T-helper 1 cell (primary cell): ENCODE measurements at places on chromosomes 4 and X.

DNA sequence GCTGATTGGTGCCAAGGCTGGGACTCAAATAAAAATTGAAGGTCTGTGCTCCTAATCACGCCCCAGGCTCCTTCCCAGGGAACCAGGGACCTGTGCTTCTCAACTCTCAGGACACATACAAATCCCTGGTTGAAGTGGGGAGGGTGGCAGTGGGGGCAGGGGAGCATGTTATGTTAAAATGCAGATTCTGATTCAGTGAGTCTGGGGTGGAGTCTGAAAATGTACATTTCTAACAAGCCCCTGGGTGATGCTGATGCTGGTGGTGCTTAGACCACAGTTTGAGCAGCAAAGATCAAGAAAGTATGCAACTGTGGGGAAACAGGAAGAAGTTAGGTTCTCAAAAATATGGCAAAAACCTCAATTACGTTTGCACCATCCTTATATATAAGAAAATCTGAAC is 236.5 kb downstream of the MAGEB17 start:
- no peak for DNase-seq

DNA sequence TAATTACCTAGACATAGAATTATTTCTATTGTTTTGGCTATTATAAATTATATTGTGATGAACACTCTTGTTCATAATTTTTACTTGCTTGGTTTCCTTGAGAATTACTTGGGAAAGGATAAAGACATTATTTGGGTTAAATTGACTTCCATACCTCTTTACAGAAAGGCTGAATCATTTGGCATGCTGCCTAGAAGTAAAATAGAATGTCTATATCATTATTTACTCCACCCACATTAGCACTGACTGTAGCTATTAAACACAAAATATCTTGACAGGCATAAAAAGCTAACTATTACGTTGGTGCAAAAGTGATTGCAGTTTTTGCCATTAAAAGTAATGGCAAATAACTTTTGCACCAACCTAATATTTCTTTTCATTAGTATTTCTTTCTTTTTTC is 29.7 kb upstream of the ADH6 start:
- no peak for DNase-seq

DNA sequence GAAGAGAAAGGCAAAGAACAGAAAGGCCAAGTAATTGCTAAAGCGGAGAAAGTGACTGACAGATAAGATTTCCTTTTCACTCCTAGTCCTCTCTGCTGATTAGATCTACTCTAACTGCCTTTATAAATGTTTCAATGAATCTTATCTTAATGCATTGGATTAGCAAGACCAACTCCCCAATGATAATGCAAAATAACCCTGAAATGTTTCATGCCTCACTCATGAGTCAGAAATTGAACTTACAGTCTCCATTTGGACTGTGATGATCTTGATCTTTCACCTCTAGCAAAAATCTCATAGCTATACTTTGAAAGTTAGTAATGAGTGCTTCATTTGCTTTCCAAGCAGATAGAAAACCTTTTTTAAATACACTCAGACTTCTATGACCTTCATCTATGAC is 26.5 kb downstream of the SLC10A7 start:
- no peak for DNase-seq

DNA sequence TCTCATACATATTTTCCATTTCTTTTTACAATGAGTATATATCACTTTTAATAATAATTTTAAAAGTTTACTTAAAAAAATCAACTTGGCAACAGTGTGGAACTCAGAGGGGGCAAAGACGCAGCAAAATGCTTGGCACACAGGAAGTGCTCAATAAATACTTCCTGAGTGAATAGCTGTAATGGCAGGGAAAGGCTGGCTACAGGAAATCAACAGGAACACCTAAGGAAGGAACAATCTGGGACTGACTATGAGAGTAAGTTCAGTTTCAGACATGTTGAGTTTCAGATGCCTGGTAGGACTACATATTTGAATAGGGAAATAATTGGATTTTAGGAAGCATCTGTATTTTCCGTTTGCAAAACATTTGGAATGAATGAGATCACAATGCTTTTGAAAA is 137.6 kb downstream of the SCLT1 start:
- no peak for DNase-seq

GRCh38 chr4:18419780-18420179 is 398.2 kb upstream of the LCORL start:
- DNase-seq, result no peak

DNA sequence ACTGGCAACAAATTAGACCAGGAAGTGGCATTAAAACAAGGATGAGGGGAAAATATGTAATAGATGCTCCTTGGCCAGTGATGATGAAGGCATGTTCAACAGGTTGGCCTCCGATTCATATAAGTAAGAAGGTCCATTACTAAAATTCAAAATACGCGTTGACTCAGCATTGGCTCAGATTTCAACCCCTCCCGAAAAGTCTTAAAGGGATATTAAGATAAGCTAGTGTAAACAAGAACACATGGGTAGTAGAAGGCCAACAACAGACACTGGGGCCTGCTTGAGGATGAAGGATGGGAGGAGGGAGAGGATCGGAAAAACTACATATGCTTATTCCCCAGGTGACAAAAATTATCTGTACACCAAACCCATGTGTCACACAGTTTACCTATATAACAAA is 19.1 kb upstream of the LAP3 start:
- no peak for DNase-seq
